ENCODE measurements at places on chromosomes 1 and 21.

GRCh38 chr1:109351457-109351856, 44.6 kb upstream of the MYBPHL start:
- DNase-seq: no peak

DNA sequence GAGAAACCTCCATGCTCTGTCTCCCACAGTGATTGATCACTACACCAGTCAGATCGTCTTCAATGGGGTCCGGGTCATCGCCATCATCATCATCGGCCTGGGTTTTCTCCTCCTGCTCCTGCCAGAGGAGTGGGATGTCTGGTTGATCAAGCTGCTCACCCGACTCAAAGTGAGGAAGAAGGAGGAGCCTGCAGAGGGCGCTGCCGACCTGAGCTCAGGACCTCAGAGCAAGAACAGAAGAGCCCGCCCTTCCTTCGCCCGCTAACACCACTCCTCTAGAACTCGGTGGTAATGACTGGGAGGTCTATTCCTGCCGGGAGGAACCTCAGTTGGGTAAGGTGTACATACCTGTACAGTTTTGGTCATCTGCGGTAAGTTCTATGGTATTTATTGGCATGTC, 50.3 kb upstream of the COA6 start:
- no peak for DNase-seq

GRCh38 chr1:40341491-40342380, 24.6 kb upstream of the COL9A2 start:
- DNase-seq: no peak

DNA sequence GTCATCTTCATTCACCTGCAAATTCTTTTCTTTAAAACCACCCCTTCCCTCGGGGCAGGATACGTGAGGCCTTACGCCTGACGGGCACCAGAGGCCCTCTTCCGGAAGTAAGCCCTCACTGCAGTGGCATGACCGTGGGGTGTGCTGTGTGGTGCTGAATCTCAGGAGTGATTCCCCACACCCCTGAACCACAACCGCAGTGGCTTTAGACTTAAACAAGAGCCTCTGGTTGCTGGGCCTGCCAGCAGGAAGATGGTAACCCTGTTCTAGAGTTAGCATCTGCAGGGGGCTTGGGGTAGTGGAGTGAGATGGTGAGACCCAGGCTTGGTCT, 12.1 kb downstream of the BSND start:
- no peak for DNase-seq

GRCh38 chr1:176866011-176866714, 298.3 kb downstream of the ASTN1 start:
- DNase-seq: no peak

DNA sequence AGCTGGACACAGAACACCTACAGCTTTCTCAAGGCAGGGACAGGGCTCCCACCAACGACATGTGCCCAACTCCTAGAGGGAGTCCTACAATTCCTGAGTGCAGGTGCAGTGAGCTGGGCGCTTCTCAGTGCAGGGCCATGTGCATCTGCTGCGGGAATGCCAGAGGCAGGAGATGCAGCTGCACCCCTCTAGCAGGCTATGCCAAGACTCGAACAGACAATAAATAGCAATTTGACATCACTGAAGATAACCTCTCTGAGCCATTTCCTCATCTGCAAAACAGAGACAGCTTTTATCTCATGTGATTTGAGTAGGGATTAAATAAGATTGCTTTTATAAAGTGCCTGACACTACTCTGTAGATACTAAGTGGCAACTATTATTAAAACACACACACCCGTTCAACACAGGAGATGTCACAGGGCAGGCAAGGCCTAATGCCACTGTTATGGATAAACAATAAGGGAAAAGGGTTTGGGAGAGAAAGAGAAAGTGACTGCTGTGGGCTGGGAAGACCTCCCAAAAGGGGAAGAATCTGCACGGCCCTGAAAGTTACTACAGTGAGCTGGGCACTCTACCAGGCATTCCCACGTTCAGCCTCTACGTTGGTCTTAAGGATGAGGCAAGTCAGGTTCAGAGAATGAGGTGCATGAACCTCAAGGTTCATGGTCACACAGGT, 5.7 kb downstream of the SLC9A1 start:
- no peak for DNase-seq
